ENCODE measurements at places on chromosomes 11 and 22.

GRCh38 chr11:19345848-19346681 is 105.3 kb upstream of the E2F8 start:
- no peak for DNase-seq

GRCh38 chr11:1237128-1237580 is 14.3 kb downstream of the MUC5B start:
- DNase-seq = no peak

DNA sequence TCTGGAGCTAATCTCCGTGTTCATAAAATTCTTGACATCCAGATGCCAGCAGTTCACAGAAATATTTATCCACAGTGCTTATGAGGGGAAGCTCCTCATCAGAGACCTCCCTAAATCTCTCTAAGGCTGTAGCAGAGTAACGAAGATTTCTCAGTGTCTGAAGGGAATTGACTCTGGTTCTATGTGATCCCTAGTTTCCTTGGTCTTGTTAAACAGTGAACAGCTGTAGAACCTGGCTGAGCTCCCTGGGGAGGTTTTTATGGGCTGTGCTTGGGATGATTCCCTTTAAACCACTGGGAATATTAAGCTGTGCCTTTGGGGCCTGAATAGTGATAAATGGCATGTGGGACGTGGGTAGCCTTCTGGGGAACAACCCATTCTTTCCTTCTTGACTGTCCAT is 43.7 kb upstream of the ARHGAP20 start:
- no peak for DNase-seq

DNA sequence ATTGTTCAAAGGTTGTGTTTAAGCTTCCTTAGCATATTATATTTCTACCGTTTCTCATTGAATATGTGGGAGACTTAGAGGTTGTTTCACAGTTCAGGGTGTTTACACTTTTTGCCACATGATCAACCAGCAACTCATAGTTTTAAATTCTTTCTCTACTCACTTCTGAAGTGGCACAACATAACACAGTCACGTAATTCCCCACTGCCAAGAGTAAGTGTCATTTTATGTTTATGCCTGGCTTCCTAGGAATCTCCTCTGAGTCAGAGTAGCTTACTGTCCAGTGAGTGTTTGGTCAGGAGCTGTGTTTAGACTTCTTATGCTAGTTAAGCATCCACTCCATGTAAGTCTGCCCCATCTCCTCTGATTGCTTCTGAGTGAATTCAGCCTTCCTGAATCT is 520.8 kb upstream of the KIRREL3 start:
- DNase-seq = no peak

GRCh38 chr11:2698386-2699184 is 1.2 kb downstream of the KCNQ1OT1 start:
- DNase-seq = no peak

DNA sequence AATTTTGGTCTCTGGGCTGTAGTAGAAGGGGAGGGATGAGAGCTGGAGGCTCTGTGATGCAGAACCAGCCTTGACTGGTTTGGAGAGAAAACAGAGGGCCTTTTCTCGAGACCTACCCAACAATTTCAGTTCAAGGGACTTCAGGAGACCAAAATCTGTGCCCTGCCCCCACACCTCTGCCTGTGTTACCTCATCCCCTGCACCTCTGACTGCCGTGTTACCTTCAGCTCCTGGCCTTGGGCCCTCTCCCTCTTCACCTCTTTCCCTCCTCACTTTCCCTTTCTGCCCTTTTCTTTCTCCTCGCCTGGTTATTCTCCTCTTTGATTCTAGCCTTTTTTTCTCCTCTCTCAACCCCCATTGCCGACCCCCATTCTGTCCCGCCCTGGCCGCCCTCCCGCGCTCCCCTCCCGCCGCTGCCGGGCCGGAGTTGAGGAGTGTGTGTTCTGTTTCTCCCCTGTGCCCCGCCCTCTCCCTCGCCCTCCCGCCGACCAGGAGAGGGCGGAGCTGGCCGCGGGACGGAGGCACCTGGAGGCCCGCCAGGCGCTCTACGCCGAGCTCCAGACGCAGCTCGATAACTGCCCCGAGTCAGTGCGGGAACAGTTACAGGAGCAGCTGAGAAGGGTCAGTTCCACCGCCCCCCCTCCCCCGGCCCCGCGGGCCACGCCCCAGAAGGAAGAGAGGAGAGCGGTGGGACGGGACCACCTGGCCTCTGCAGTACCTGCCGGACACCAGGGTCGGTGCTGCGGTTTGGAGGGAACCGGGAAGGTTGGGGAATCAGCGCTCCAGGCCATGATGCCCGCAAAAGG is 27.2 kb downstream of the PHLDB1 start:
- DNase-seq = no peak
